ENCODE measurements at places on chromosomes 1 and 21.

- DNase-seq: no peak
These were observed 418.5 kb downstream of the DPYD start for GRCh38 chr1:97502360-97502759.

DNA sequence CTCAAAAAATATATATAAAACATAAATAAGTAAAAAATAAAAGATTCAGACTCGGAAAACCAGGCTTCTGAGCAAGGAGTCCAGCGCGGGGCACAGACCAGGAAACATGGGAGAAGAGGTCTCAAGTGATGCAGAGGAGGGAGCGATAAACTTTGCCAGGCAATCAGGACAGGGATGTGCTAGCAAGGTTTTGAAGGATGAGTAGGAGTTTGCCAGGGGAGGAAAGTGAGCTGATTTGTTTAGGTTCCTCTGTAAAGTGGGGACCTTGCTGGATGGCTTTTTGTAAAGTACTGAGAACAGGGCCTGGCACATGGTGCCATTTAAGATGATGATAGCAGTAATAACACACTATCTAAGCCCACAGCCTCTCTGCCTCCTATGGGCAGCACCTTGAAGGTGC lies 86.1 kb downstream of the SPSB1 start:
- no peak for DNase-seq

- DNase-seq: no peak
These were observed 8.8 kb upstream of the ABCB10 start for GRCh38 chr1:229567109-229567868.

DNA sequence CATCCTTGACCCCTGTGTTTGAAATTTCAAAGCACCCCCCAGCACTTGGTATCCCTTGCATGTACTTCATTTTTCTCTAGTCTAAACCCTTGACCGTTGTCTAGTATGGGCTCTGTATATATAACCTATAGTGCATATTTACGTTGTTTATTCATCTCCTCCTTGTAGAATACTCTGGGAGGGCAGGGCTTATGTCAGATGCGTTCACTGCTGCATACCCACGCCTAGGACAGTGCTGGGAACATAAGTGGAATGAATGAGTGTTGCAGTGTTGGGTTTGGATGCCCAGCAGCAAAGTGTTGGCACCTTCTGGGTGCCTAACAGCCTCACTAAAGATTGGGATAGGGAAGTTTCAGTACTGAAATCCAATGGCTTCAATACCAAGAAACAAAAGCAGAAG lies 17.6 kb upstream of the BLACAT1 start:
- DNase-seq: no peak

DNA sequence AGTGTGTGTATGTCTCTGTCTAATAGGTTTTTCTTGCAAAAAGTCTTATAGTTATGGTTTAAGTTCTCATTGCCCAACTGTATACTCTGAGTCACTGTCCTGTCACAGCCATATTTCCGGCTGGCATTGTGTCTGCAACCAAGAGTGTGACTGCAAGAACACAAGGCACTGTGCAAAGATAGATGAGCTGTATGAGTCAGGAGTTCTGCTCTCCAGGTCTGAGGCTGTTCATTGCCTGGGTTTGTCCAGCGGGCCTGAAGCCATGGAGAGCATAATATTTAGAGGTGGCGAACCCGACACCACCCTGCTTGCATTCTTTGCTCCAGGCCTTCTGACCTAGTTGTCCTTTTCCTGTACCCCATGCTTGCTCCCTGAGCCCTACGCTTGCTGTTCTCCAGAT lies 50.9 kb upstream of the CNIH3 start:
- no peak for DNase-seq

GRCh38 chr1:159181328-159182024 lies 10.1 kb downstream of the CADM3 start:
- no peak for DNase-seq

GRCh38 chr1:3348196-3348865 lies 106.1 kb upstream of the ARHGEF16 start:
- no peak for DNase-seq

GRCh38 chr1:12078938-12079861 lies 16.1 kb downstream of the TNFRSF8 start:
- DNase-seq: peak; percentile 76

DNA sequence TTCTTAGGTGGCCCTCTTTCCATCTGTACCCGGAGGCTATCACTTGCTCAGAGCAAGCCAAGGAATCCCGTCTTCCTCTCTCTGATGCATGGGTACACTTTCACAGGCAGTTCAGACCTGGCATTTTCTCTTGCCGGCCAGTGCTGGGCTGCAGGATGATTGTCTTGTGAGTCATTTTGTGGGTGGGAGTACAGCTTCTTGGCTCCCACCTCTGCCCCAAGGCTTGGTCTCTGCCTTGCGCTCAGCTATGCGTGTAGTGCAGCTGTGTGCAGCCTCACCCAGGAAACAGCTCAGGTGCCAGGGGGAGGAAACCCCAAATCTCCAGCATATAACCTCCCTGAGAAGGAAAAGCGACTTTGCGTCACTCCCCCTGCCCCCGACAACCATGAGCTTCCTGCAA lies 3.9 kb upstream of the AJAP1 start:
- no peak for DNase-seq

- DNase-seq: no peak
These were observed 12.3 kb downstream of the ATG4C start for GRCh38 chr1:62796221-62796620.

GRCh38 chr1:215878128-215878527 lies 311.0 kb downstream of the KCTD3 start:
- no peak for DNase-seq

GRCh38 chr1:209326076-209326475 lies 257.4 kb upstream of the CAMK1G start:
- no peak for DNase-seq

Measured in activated CD8-positive, alpha-beta memory T cell treated with anti-CD3 and anti-CD28 coated beads for 24 hours (primary cell).